ENCODE measurements at places on chromosomes 2 and 18.

DNA sequence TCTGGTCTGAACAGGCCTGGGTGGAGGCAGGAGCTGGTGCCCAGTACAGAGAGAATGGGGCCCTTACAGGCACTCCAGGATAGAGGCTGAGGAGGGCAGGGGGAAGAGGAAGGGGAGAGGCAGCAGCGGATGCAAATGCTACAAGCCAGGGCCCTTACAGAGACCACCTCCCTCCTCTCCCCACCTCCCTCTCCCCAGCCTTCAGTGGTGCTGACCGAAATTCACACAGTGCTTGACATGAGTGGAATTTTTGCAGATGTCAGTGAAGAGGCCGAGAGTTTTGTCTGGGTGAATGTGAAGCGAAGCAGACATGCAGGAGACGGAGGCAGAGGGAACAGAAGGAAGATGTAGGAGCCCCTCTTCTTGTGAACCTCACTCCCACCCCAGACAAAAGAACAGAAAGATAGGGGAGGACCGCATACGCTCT lies 31.9 kb downstream of the CIB4 start:
- DNase-seq, result no peak

- DNase-seq, result no peak
These were observed 215.3 kb downstream of the STK39 start for GRCh38 chr2:168032091-168032490.

DNA sequence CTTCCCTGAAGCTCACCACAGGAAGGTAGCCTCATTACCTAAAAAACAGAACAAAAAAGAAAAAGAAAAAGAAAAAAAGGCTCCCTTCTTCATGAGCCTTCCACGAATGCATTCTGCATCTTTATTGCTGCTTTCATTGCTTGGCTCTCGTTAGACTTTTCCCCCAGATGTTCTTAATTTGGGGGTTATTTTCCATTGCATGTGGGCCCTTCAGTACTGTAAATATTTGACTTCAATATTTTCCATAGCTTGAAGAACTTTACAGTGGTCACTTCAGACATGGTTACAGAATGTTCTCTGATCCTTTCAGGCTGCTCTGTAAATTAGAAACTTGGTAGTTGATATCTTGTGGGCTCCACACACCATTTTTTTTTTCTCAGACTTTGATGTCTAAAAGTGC lies 65.6 kb upstream of the COPS8 start:
- DNase-seq, result no peak

DNA sequence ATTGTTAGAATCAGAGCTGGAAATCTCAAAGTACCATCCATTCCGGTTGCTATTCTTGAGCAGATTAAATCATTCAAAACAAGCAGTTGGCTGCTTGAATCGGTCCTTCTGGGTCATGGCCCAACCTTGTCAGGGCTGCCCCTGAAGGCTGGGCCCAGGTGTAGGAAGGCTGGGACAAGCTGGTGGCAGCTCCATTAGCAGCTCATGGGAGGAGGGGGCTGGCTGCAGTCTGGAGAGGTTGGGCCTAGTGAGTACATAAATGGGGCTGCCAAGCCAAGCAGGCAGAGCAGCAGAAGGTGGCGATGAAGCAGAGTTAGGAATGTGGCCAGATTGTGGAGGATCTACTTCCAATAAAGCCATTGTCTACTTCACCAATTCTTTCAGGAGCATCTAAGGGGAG lies 81.4 kb downstream of the ADCYAP1 start:
- DNase-seq, result no peak

DNA sequence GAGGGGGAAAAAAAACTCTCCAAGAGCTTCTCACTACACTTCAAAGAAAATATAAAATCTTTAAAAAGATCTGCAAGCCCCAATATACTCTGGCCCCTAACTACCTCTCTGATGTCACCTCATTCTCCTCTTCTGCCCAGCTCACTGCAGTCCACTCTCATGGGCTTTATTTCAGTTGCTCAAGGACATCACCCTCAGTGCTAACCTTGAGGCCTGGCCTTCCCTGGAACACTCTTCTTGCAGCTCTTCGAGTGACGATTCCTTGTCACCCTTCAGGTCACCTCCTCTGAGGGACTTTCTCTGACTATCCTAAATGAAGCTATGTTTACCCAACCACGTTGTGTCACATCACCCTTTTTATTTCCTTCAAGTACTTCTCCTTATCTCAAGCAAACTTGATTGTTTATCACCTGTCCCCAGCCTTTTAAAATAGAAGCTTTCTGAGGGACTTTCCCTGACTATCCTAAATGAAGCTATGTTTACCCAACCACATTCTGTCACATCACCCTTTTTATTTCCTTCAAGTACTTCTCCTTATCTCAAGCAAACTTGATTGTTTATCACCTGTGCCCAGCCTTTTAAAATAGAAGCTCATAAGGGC lies 10.4 kb downstream of the RTTN start:
- DNase-seq, result no peak
